ENCODE measurements at places on chromosomes 2 and 18. TPM values are rescaled to one million over a fixed set of nuclear protein-coding genes. Genes with fewer than 3 reads are reported as not detected.
A peak's percentile ranks its signal among the peaks of the same experiment; 100 is the strongest.

DNA sequence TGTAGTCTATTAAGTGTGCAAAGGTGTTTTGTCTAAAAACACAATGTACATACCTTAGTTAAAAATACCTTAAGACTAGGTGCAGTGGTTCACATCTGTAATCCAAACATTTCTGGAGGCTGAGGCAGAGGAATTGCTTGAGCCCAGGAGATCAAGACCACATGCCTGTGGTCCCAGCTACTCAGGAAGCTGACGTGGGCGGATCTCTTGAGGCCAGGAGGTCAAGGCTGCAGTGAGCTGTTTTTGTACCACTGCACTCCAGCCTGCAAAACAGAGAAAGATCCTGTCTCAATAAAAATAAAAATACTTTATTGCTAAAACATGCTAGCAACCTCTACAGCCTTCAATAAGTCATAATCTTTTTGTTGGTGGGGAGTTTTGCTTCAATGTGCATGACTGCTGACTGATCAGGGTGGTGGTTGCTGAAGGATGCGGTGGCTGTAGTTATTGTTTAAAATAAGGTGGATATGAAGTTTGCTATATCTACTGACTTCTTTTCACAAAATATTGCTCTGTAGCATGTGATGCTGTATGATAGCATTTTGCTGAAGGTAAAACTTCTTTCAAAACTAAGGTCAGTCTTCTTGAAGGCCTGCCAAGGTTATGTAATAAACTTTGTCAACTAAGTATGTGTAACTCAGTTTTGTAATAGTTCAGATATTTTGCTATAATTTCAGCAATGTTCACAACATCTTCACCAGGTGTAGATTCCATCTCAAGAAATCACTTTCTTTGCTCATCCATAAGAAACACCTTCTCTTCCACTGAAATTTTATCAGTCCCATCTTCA, 1238.0 kb upstream of the NRXN1 start:
- DNase-seq, result no peak

DNA sequence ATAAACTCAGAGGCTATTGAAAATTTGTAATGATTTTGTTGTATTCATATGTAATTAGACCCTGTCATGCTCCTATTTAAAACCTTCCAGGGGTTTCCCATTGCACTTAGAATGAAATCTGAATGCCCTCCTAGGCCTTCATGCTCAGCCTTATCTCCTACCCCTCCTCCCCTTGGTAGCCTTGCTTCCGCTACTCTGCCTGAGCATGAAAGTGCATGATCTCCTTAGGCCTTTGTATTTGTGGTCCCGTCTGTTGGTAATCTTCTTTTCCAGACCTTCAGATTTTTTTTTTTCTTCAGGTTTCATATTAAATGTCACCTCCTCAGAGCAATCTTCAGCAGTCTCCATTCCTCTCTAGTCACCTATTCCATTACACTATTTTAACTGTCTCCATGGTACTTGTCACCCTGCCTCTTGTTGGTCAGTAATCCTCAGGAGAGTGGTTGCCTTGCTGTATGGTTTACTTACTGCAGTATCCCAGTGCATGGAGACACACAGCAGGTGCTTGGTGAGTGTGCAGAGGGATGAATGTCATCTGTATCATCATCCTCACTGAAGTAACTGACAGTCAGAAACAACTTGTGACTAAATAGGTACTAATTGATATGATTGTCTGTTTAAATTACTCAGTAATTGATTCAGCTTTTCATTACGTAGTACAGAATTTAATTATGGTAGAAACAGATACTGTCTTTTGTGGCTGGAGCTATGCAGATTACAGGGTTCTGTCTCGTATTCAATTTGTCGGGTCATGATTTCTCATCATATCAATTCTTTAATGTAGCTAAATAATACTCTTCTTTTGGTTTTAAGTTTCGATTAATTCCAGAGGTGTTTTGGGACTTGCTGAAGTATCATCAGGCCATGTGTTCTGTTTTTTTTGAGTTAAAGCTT, 63.9 kb downstream of the PHLPP1 start:
- DNase-seq, result no peak

DNA sequence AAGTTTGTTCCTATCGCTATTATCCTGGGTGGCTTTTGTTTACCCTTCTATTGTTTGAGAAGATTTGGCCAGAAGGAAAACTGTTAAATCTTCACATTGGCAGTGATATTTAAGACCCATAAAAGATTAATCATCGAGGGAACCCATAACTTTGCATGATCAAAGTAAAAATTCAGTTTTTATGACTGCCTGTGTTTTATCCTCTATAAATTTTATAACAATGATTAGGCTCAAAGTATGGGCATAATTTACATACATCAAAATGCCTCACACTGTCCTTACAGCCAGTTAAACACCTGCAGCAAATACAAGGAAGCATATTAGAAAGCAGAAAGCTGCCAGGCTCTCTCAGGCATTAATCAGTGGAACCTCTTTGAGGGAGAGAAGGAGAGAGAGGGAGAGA, 289.1 kb downstream of the ICOS start:
- DNase-seq, result no peak

GRCh38 chr2:8049851-8050571, 631.8 kb upstream of the ID2 start:
- DNase-seq, result no peak

- DNase-seq, result no peak
These were observed 829.3 kb downstream of the LRP1B start for GRCh38 chr2:141301551-141301950.

- no peak for DNase-seq
These were observed 511.4 kb downstream of the KCNJ3 start for GRCh38 chr2:155209696-155210450.

DNA sequence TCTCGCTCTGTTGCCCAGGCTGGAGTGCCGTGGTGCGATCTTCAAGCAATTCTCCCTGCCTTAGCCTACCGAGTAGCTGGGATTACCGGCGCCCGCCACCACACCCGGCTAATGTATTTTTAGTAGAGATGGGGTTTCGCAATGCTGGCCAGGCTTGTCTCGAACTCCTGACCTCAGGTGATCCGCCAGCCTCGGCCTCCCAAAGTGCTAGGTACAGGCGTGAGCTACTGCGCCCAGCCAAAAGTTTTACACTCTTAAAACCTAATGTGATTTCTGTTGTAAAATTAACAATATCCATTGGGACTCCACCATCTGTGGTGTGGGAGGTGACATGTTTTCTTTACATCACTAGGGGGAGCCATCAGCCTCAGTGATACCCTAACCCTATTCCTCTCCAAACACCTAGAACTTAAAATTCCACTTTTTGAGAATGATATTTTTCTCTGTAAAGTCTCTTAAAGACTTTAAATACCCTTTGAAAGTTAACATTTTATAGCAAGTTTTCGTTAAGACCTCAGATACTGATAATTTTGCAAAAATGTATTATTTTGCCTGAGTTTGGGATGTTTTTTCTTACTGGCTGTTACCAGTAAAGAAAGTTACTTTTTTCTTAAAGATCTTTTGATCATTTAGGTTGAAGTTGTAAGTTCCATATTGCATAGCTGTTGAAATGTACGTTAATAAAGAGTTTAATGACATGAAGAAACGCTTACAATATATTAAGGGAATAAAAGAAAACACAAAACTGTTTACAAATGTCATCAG, 11.6 kb upstream of the EIF2AK2 start:
- DNase-seq, result peak; percentile 33

- DNase-seq, result no peak
These were observed 49.2 kb upstream of the ASPRV1 start for GRCh38 chr2:70010576-70011111.

GRCh38 chr2:71064754-71065621, 3.5 kb upstream of the NAGK start:
- DNase-seq, result no peak

DNA sequence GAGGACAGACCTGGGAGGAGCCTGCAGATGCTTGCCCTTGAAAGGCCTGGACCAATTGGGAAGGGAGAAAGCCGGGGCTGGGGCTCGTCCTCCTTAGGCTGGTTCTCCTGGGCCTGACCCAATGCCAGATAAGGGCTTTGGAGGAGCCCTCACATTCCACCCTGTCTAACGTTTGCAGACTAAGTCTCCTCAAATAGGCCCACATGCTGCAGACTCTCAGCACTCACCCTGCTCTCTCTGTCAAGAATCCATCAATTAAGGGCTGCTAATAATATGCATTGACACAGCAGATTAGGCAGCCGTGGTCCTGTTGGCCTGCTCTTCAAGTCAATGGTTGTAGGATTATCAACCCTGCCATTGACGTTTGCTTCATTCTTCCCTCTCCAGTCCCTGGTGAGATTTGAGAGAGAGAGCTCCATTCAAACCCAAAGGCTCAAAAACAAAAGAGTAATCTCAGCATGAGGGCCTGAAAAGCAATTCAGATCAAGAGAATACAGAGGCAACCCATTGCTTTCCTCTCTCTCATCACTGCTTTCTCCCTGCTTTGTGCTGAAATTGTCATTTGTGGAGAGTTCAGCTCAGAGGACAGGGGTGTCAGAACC, 167.6 kb downstream of the INSIG2 start:
- DNase-seq, result no peak

DNA sequence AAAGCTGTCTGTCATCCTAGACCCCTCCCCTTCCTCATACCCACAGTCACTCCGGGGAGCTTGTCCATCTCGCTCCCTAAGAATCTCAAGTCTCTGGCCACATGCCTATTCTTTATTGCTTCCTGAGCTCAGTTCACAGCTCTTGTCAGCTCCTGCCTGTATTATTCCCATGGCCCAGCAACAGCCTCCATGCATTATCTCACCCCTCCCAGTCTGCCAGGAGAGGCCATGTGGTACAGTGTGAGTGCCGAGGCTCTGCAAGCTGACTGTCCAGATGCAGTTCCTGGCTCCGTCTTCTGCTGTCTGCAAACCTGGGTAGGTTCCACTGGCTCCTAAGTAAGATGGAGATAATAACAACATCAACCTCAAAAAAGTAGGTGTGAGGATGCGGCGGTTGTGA, 79.7 kb downstream of the MRPS9 start:
- peak; percentile 44 for DNase-seq

- DNase-seq, result peak; percentile 37
These were observed 640 bp downstream of the SLC39A6 start for GRCh38 chr18:36128530-36128870.

GRCh38 chr2:189576396-189576795, 4.2 kb downstream of the SLC40A1 start:
- no peak for DNase-seq

GRCh38 chr2:26355038-26355995, 8.7 kb upstream of the ADGRF3 start:
- DNase-seq, result peak; percentile 49

GRCh38 chr2:38115216-38116032, 39.5 kb upstream of the CYP1B1 start:
- DNase-seq, result peak; percentile 80

- no peak for DNase-seq
These were observed 147.9 kb upstream of the MYO3B start for GRCh38 chr2:170030040-170030439.

GRCh38 chr2:27105981-27106380, 12.9 kb downstream of the CGREF1 start:
- no peak for DNase-seq

DNA sequence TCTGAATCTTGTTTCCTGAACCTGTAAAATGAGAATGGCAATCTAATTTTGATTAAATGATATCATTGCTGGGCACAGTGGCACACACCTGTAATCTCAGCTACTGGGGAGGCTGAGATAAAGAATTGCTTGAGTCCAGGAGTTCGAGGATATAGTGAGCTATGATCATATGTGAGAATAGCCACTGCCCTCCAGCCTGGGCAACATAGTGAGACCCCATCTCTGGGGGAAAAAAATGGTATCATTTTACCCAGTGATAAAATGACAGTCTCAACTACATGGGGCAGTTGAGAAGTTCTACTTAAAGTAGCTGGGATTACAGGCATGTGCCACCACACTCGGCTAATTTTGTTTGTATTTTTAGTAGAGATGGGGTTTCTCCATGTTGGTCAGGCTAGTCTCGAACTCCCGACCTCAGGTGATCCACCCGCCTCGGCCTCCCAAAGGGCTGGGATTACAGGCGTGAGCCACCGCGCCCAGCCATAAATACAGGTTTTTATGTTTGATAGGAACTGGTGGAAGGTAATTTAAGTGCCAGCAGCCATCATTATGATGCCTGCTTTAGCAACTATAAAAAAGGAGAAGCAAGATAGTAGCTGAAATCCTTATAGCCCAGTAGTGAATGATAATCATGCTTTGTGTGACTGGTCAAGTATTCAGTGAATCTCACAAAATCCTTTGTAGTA, 17.0 kb downstream of the BZW1 start:
- no peak for DNase-seq

DNA sequence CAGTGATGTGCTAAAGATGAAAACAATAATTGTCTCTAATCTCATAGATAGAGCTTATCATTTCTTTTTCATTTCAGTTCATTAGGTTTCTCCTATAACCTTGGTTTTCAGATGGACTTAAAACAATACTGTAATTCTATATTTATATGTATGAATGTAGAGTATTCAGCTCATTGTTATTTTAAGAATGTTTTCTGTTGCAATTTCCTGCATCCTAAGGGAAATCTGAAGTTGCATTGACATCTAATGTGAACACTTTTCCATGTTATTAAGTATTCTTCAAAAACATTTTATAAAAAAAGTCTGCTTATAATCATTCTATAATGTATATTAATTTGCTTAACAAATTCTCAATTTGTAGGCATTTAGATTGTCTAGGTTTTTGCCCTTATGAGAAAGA, 288.9 kb downstream of the XIRP2 start:
- DNase-seq, result no peak

- no peak for DNase-seq
These were observed 211.5 kb downstream of the SUCLG1 start for GRCh38 chr2:84247532-84247931.

DNA sequence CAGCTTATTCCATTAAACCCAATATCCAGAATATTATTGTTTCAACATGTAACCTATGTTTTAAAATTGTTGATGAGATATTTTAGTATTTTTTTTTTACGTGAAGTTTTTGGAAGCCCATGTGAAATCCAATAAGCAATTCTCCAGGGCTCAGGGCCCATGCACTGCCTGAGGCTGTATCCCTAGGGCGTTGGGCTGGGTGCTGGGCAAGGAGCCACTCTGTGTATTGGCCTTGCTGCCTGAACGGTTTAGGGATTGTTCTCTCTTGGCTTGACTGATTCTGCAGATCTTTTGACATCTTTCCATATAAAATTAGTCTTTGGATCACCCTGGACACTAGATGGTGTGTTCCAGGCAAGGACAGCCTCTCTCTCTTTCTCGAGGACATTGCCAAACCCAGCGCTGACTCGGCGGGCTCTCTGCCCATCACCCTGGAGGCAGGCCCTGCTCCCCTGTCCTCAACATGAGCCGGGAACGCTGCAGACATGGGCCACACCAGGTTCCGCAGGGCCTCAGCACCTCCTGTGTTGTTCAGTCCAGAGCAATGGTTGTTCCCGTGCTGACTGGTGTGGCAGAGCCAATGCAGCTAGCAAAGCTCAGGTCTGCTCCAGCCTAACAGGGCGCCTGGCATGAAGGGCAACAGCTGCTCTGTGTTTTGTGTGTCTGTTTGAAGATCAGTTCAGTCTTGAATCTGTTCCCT, 163.0 kb downstream of the SEPTIN10 start:
- peak; percentile 51 for DNase-seq

- DNase-seq, result peak; percentile 79
These were observed 20.1 kb upstream of the NAB1 start for GRCh38 chr2:190628591-190629319.

Gene LRATD1
- 12.9 TPM for total RNA-seq

Gene MALL
- total RNA-seq, result 19.2 TPM

Gene CAPN13
- total RNA-seq, result 0.51 TPM

Gene USP34
- 162 TPM for total RNA-seq

Gene RTN4
- total RNA-seq, result 539 TPM

Gene ADCYAP1
- total RNA-seq, result 3.7 TPM
